ENCODE measurements at places on chromosomes 3 and 15.
A peak's percentile ranks its signal among the peaks of the same experiment; 100 is the strongest.

DNA sequence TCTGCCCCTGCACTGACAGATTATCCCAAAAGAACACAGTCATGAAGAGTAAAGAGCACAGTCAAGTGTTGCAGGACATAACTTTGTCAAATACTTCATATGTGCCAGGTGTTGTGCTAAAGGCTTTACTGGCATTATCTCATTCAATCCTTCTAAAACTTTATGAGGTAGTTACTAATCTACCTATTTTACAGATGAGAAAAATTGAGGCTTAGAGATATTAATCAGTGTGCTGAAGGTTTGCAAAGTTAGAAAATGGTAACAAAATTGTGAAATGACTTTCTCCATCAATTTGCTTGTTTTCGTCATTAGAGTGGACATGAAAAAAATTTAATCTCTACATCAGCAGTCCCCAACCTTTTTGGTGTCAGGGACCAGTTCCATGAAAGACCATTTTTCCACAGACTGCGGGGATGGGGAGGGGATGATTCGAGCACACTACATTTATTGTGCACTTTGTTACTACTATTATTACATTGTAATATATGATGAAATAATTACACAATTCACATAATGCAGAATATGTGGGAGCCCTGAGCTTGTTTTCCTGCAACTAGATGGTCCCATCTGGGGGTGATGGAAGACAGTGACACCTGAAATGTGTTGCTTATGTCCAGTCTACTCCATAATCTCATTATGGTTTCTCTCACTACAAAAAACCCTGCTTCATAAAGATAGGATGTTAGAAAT, 8.6 kb upstream of the CAPN7 start:
- no peak for DNase-seq

DNA sequence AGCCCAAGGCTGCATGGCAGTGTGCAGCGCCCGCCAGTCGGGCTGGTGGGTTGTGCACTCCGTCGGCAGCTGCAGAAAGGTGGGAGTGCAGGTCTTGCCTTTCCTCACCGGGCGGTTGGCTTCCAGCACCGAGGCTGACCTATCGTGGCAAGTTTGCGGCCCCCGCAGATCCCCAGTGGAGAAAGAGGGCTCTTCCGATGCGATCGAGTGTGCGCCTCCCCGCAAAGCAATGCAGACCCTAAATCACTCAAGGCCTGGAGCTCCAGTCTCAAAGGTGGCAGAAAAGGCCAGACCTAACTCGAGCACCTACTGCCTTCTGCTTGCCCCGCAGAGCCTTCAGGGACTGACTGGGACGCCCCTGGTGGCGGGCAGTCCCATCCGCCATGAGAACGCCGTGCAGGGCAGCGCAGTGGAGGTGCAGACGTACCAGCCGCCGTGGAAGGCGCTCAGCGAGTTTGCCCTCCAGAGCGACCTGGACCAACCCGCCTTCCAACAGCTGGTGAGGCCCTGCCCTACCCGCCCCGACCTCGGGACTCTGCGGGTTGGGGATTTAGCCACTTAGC, 4.3 kb downstream of the ISL2 start:
- DNase-seq = no peak

- DNase-seq = no peak
These were observed 28.6 kb downstream of the TRAK1 start for GRCh38 chr3:42119561-42120355.

GRCh38 chr3:47573190-47574172, 5.2 kb downstream of the CSPG5 start:
- no peak for DNase-seq

DNA sequence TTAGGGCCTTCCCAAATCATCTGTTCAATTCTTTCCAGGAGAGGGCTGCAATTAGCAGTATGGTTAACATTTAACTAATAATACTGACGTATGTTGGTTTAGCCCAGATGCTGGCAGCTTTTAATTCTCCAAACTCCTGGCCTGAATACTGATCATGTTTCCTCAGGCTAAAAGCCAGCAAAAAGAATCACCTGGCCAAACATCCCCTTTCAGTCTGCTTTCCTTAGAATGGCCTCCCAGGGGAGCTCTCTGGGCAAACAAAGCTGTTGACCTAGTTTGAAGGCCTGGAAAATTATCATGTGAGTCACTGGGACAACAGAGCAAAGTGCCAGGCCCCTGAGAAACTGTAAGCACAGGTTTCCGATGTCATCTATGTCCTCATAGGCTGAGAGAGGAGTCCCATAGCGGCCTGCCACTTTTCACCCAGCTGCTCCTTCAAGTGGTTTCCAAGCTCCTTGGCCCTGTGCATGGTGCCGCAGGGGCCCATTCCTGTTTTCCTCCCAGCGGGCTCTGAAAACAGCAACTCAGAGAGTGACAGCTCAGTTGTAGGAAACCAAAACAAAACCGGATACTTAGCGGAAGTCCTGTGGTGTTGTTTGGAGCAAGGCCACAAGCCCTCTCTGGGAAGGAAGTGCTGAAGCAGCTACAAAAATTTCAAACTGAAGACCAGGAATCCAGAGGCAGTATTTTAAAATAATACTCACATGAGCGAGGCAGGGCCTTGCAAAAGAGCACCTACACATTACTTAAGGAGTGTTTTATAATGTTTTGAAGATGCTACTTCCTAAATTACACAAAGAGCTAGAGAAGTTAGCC, 36.5 kb upstream of the RAB11A start:
- peak; percentile 39 for DNase-seq

- DNase-seq = no peak
These were observed 9.4 kb downstream of the CILP start for GRCh38 chr15:65201918-65202317.

DNA sequence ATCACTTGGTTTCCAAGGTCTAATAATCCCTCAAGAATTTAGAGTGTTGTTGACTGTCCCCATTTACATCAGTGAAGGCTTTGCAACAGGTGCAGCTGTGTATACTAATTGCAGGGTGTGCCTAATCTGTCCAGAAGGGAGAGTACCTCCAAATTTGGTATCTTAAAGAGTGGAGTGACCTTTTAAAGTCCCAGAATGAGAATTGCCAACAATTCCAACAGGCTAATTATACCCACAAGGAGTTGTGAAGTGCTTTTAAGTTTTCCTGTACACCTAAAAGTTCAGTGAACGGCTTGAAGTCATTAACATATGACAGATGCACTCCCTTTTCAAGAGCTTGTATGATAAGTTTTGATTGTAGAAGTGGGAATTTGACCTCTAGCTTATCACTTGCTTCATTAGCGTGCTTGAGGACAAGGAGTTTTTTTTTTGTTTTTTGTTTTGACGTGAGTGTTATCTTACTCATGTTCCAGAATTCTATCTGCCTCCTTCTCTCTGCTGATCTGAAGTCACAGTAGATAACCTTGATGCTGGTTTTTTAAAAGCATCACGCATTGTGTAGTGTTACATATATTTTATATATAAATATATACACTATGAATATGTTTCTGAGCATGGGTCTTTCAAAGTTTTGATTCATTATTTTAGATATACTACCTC, 26.3 kb downstream of the CDIN1 start:
- no peak for DNase-seq

GRCh38 chr15:45021348-45021747, 1.6 kb upstream of the SORD start:
- DNase-seq = no peak

- DNase-seq = no peak
These were observed 32.3 kb upstream of the DUSP7 start for GRCh38 chr3:52088445-52089367.

DNA sequence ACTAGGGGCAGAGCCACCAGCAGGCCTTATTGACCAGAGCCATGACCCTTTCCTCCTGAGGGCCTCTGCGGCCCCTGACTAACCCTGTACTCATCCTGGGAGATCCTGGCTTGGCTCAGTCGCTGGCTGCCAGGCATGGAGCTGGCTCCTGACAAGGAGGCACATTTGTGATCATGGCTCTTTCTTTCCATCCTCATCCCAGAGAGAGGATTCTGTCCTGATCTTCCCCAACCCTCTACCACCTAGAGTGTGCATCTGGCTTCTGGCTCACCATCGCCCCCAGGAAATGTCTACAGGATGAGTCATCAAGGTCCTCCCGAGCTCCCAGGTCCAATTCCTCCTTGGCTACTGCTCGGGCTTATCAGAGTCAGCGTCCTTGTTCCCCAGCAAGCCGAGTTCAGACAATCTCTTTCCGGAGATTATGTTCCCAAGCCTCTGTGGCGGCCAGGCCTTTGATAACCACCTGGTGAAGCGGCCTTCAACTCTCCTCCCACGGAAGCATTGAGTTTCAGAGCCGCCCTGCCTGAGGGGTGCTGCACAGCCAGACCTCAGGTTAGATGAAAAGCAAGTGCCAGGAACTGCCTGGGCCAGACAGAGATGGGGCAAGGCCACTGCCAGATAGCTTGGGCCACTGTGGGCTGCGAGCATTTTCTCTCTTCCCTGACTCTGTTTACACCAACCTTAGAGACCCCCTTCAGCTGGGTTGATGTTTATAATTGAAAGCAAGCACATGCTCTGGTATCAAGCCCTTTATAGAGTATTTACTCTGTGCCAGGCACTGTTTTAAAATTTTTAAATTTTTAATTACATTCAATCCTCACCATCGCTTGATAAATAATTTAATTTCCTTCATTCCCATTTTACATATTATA, 44.3 kb upstream of the MRPS22 start:
- no peak for DNase-seq

DNA sequence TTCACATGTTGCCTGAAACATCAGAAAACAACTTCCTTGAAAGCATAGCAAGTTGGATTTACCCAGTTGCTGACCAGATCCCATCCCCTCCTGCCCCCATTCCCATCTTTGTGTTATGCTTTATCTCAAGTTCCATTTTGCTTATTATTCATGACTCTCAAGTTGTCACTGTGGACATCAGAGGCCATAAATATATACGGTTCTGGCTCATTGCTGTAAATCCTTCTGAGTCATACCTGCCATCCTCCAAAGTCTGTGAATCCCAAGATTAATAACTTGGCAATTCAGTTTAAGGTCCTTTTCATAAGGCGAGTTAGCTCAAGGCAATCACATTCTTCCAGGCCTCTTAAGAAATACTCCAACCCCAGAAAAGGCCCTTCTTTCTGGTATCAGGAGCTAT, 126.2 kb upstream of the C2CD4B start:
- no peak for DNase-seq

DNA sequence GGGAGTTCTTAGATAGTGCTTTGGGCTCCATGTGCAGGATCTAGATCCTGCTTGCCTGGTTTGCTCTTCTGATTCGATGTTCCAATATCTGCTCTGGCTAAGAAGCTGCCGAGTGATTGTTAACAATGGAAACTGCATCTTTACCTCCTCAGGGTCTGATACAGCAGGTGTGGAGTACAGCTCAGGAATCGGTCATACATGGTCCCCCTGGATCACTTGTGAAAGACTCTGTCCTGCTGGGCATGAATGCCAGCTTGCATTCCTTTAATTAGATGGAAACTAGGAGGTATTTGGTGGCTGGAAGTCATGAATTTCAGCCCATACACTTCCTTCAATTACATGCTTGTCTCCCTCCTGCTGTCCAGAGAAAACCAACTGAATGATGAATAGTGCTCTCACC, 95.3 kb downstream of the CHRNA7 start:
- DNase-seq = no peak

DNA sequence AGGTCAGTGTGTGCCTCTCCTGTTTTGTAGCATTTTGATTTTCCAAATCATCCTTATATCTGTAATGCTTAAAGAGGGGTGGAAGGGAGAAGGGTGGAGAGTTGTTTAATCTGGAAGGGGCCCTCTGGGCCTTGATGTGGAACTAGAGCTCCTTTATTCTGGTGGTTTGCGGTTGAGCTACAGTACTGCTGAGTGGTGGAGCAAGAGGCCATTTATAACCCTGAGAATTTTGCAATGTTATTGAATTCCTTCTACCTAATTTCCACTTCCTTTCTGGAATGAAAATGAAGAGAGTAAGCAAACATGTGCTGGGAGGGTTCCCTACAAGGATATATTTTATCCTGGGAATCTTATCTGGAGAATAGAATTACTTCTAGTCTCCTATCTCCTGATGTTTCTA, 35.3 kb upstream of the TUBGCP5 start:
- DNase-seq = no peak

- no peak for DNase-seq
These were observed 184.6 kb upstream of the CMC1 start for GRCh38 chr3:28056806-28057205.

- DNase-seq = no peak
These were observed 12.1 kb downstream of the OSBPL10 start for GRCh38 chr3:31968927-31969418.

- no peak for DNase-seq
These were observed 1.2 kb downstream of the MKRN3 start for GRCh38 chr15:23566651-23567050.

GRCh38 chr3:278300-279064, 81.9 kb downstream of the CHL1 start:
- DNase-seq = no peak

DNA sequence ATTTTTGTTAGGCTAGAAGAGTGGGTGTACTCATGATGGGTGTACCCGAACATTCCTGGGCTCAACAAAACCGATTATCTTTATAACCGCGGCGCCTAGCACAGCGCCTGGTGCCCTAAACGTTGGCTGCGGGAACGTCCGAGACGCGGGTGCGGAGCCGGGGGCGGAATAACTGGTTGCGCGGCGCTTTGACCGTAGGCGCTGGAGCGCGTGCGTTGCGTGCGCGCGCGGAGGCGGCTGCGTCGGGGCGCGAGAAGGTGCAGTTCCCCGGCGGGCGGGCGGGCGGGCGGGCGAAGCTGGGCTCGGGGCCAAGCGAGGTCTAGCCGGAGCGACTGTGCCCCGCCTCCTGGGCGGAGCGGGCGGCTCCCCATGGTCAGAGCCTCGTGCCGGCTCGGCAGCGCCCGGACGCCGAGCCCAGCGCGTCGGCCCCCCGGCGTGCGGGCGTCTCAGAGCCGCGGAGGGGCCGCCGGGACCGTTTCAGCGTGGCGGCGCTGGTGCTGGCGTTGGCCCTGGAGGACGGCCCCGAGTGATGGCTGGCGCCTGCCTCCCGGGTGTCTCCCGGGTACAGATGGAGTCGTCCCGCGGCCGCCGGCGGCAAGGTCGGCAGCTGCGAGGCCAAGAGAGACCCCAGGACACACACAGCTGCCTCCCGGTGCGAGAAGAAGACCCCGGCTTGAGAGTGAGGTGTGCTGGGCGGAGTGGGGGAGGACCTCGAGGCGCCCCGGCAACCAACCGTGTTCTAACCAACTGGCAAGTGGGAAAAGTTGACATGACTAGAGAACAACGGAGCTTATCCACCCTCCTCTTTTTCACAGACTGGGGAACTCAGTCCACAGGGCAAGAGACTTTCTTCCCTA, at the start of gene PLAAT1:
PLAAT1 (plus strand) TSS at position 373 of the 857 bp plus-strand sequence. CDS start 14,429 bp downstream, outside the sequence.
- DNase-seq = no peak

DNA sequence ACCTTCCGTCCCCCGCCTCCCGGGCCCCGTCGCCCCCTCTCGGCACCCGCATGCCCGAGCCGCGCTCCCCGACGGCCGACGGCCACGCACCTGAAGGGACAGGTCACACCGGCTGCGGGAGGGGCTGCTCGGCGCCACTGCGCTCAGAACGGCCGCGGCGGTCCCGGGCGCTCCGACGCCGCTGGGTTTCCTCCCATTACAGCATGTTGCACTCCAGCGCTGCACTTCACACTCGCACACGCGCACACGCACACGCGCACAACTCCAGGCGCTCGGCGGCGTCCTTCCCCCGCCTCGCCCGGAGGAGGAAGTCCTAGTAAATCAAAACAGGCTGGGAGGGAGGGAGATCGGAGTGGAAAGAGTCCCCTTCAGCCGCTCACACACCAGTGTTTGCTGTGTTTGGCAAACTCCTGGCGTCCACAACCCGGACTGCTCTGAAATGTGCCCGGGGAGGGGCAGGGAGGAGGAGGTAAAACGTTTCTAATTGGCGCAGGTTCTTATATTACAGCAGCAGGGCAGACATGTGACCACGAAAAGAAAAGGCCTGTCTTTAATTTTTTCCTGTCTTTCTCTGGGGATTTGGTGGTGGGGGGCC, 76.7 kb upstream of the VGLL4 start:
- peak; percentile 48 for DNase-seq

GRCh38 chr15:43889042-43889441, 62.2 kb downstream of the WDR76 start:
- DNase-seq = no peak

Data from activated CD4-positive, alpha-beta T cell treated with anti-CD3 and anti-CD28 coated beads for 4 hours (primary cell).